ENCODE measurements at places on chromosomes 11 and 22.

- DNase-seq = no peak
These were observed 29.7 kb upstream of the IGLL5 start for GRCh38 chr22:22857607-22858558.

GRCh38 chr22:31055635-31056159, 25.4 kb upstream of the SMTN start:
- DNase-seq = no peak

DNA sequence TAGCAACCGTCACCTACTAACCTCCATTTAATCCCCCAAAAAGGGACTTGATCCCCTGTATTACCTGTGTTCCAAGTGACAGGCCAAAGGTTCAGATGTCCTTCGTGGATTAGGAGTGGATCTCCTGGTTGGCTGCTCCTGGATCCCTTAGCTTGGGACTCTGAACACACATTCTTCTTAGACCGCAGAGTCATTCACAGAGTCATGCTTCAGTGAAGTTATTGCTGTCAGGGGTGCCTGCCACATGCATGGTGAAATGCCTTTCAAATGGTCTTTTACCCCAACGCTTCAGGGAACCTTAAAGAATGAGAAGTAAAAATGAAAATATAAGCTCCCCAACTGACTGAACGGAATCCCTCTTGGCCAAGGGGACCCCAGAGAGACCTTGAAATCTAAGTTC, 49.1 kb downstream of the ADAMTS8 start:
- DNase-seq = no peak

GRCh38 chr11:59769111-59769510, 13.9 kb downstream of the STX3 start:
- DNase-seq = no peak

GRCh38 chr11:60862171-60862570, 5.2 kb upstream of the ZP1 start:
- no peak for DNase-seq

GRCh38 chr11:12236744-12237101, 126.3 kb downstream of the MICAL2 start:
- DNase-seq = no peak

GRCh38 chr22:47133061-47133969, 370.9 kb downstream of the TBC1D22A start:
- DNase-seq = no peak

DNA sequence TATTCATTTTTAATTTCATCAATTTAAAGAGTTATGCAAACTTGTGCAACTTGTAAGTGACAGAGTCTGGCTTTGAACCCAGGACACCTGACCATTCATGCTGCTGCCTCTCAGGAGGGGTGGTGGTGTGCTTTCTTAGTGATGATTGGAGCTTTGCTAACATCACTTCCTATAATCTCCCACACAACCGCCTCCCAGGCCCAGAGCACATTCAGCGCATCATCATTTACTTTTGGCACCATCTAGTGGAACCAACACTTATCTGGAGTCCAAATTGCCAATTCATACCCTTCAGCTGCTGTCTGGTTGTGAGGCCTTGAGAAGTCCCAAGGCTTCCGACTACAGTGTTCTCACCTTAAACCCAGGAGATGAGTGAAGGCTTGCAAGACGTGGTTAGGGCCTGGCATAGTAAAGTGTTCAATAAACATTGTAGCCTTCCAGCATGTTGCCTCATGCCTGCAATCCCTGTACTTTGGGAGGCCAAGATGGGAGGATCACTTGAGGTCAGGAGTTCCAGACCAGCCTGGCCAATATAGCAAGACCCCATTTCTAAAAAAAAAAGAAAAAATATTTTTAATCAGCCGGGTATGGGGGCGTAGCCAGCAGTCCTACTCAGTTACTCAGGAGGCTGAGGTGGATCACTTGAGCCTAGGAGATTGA, 1.1 kb upstream of the TTLL1 start:
- DNase-seq = peak; percentile 64

GRCh38 chr11:119029340-119030028, 1.2 kb downstream of the SLC37A4 start:
- DNase-seq = no peak

- DNase-seq = no peak
These were observed 162.8 kb downstream of the SHANK2 start for GRCh38 chr11:71089571-71089970.

DNA sequence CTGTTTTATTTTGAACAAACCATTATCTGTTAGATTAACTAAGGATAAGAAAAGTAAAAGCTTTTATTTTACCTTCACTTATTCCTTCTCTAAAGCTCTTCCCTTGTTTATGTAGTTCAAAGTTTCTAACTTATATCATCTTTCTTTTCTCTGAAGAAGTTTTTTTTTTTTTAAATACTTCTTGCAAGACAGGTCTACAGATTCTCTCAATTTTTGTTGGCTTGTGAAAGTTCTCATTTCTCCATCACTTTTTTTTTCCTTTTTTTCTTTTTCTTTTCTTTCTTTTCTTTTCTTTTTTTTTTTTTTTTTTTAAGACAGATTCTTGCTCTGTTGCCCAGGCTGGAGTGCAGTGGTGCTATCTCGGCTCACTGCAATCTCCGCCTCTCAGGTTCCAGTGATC, 4.7 kb upstream of the TREH start:
- DNase-seq = no peak

DNA sequence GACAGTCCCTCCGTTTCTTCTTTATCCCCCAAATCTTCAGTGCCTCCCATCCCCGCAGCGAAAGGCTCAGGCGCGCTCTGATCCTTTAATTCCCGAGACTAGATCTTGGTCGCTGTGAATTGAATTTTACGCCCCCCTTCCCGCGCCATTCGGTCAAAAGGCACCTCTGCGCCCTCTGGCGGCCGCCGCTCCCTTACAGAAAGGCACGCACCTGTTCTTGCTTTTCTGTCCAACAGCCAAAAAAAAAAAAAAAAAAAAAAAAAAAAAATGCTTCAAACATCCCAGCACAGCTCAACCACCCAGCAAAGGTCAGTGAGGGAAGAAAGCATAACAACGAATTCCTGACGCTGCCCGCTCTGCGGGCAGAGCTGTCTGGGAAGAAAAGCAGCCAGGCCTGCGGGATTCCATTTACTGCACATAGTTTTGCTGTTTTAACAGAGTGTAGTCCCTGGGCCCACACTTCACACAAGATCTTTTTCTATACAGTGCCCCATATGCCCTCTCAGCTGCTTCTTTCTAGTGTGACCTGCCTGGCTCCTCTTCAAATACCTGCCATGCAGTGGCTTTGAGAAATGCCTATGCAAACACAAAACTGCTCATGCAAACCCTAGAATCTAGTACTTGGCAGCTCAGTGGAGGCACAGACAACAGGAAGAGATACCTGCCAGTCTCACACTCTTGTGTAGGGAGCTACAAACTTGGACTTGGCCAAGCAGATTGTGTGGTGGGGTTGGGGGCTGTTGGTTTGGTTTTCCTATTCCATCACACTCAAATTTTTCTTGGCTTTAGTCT, 1.3 kb upstream of the ESAM start:
- DNase-seq = peak; percentile 56

GRCh38 chr11:108754901-108755625, 90.2 kb downstream of the DDX10 start:
- no peak for DNase-seq

- DNase-seq = peak; percentile 24
These were observed 525 bp downstream of the DGCR2 start for GRCh38 chr22:19121631-19122142.

GRCh38 chr11:132064987-132065620, 694.7 kb downstream of the NTM start:
- no peak for DNase-seq
